ENCODE measurements at places on chromosomes 5 and 9. TPM values are rescaled to one million over a fixed set of nuclear protein-coding genes. Genes with fewer than 3 reads are reported as not detected.

- H3K27me3 ChIP-seq = no peaks in the 10 kb centered on the region
- no peak for DNase-seq
- peak overlapping the region; percentile 81 for H3K27ac ChIP-seq
- no peaks in the 10 kb centered on the region for H3K36me3 ChIP-seq
Observed at GRCh38 chr9:14348373-14349145, 34.6 kb upstream of the NFIB start.

DNA sequence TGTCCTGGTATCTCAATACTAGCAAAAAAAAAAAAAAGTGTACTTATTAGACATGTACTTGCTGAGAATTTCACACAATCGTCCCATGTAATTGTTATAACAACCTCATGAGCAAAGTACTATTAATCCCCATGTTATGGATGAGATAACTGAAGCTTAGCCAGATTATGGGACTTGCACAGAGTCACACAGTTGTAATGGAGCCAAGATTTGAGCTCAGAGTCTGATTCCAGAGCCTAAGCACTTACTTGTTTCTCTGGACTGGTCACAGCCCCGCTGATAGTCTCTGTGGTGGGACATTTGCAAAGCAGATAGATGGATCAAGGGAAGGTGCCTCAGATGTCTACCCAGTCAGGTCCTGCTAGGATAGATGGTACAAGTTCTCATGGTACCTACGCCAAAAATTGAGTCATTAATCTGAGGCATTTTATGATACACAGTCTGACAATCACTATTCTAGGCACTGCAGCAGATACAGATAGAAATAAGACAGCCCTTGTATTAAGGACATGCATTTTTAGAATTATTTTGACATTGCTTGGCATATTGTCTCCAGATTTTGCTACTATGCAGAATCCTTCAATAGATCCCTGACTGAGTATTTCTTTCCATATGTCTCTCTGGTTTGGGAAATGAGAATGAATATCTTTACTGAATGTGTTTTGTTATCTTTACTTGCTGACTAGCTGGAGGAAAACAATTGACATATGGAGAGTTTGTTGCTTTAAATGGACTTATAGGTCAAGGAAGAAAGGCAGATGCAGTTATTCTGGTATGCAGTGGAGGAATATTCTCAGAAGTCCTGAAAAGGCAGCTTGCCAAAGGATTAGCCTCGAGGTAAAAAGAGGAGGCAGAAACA, 149.5 kb downstream of the ADAMTSL1 start:
- H3K36me3 ChIP-seq = no peaks in the 10 kb centered on the region
- DNase-seq = no peak
- no peak overlapping the region for H3K4me3 ChIP-seq
- H3K27ac ChIP-seq = no peak overlapping the region

- no peak overlapping the region for H3K27ac ChIP-seq
- H3K27me3 ChIP-seq = no peaks in the 10 kb centered on the region
- H3K36me3 ChIP-seq = no peaks in the 10 kb centered on the region
- no peak overlapping the region for H3K4me3 ChIP-seq
- peaks cover 7% of the 10 kb centered on the region for H3K4me1 ChIP-seq
Observed at GRCh38 chr5:159202151-159202550, 7.2 kb downstream of the RNF145 start.

DNA sequence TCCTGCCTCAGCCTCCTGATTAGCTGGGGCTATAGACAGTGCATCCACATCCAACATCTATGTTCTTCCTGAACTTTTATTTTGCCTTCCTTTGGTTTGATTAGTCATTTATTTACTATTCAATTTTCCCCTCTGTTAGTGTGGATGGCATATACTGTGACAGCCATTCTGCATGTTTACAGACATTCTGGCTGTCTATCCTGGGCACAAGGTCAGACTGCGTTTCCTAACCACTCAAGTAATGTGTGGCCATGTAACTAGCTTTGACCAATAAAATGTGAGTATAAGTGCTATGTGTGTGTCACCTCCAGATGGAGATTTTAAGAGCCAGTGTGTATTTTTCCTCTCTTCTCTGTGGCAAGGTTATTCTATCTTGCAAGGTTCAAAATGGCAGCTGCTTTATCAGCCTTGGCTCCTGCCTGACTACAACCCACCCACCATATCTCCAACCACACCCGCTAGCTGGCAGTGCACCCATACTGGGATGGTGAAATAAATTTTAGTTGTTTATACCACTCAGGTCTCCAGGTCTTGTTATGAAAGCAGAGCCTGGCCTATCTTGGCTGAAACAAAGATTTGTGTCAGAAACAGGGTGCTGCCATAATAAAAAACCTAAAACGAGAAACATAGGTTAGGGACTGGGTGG, 32.2 kb downstream of the PDE6A start:
- no peak overlapping the region for H3K4me3 ChIP-seq
- no peaks in the 10 kb centered on the region for H3K27me3 ChIP-seq
- no peaks in the 10 kb centered on the region for H3K36me3 ChIP-seq
- H3K4me1 ChIP-seq = no peaks in the 10 kb centered on the region

DNA sequence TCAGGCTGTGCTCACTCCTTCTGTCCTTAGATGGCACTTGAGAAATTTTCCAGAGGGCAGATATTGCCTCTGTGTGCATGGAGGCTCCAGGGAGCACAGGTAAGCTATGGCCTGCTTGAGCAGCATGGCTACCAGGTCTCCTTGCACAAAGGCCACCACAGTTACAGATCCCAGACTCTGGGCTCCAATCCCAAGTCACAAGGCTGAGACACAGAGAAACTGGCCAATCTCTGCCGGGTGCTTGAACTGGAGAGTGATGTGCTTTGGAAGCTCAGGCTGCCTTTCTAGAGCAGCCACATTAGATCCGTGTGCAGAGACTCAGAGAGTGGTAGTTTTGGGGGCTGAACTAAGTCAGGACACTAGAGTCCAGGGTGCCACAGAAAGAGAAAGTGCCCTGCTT, 145.7 kb downstream of the SEMA6A start:
- H3K27ac ChIP-seq = no peak overlapping the region
- H3K4me1 ChIP-seq = peaks cover 4% of the 10 kb centered on the region
- no peaks in the 10 kb centered on the region for H3K27me3 ChIP-seq
- no peaks in the 10 kb centered on the region for H3K36me3 ChIP-seq
- H3K4me3 ChIP-seq = no peak overlapping the region

DNA sequence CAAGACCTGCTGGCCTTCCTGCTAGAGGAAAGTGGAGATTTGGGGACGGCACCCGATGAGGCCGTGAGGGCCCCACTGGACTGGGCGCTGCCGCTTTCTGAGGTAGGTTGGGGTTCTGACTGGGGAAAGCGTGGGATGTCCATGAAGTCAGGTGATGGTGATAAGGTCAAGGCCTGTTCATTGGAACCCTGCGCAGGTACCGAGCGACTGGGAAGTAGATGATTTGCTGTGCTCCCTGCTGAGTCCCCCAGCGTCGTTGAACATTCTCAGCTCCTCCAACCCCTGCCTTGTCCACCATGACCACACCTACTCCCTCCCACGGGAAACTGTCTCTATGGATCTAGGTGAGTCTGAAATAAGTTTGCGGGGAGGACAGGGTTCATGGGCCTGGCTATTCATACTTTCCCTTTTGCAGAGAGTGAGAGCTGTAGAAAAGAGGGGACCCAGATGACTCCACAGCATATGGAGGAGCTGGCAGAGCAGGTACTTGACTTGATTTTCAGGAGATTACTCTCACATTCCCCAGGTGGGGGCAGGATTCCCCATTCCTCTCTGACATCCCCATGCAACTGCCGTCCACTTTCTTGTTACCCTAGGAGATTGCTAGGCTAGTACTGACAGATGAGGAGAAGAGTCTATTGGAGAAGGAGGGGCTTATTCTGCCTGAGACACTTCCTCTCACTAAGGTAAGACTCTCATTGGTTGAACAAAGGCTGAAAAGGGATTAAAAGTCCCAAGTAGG, 505 bp downstream of the CREB3 start:
- H3K27ac ChIP-seq = peak overlapping the region; percentile 96
- peaks cover 22% of the 10 kb centered on the region for H3K4me1 ChIP-seq
- H3K36me3 ChIP-seq = peaks cover 17% of the 10 kb centered on the region
- peak; percentile 15 for DNase-seq

DNA sequence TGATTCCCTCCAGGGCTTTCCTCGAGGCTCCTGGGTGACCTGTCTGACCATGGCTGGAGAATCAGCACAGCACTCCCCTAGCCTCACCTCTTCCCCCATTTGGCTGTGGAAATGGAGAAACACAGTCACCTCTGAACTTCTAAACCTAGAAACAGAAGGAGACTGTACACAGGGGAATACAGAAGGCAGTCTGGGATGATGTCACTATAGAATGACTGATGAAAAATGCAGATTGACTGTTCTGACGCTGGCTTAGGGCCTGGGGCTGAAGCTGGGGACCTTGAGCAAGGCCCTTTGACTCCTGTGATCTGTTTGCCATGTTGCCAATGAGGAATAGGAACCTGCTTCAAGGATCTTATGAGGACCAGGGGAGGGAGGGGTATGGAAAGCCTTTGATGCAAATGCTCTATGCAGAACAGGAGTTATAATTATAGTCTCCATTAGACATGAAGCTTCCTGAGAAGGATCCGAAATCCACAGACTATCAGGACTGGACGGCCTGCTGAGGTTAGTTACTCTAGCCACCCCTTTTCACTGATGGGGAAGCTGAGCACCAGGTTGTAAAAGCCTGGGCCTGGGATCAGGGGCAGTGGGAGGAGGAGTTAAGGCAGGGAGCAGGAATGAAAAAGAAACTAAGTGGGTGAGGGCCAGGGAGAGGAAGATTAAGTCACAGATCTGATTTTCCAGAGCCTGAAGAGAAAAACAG, 24.4 kb upstream of the ANXA6 start:
- H3K4me1 ChIP-seq = no peaks in the 10 kb centered on the region
- no peak for DNase-seq
- no peak overlapping the region for H3K4me3 ChIP-seq
- H3K27ac ChIP-seq = no peak overlapping the region

GRCh38 chr9:34259315-34259714, 69.8 kb downstream of the KIF24 start:
- H3K4me3 ChIP-seq = no peak overlapping the region
- no peak for DNase-seq
- H3K36me3 ChIP-seq = no peaks in the 10 kb centered on the region
- no peaks in the 10 kb centered on the region for H3K4me1 ChIP-seq
- no peaks in the 10 kb centered on the region for H3K27me3 ChIP-seq
- no peak overlapping the region for H3K27ac ChIP-seq

DNA sequence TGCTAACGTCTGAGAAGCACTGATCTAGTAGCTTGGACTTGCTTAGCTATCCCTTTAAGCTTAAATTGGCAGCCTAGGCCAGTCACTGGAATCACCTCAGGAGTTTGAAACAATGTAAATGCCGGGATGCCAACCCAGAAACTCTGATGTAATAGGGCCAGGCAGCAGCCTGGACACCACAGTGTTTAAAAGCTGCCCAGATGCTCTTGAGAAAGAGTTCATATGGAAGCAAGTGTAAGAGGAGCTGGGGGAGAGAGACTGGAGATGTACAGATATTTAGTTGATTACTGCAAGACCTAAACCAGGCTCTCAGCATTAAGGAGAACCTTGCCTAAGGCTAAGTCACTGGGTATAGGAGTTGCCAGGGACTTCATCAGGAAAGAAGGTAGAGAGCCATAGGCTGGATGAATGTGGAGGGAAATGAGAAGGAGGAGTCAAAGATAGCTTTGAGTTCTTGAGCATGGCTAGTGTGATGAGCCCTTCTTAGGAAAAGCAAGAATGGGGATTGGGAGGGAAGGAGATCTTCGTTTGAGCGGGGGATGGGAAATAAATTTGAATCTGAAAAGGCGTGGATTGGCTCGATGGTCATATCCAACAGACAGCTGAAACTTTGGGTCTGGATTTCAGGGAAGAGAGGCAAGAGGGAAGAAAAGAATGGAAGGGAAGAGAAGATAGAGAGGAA, 392.9 kb upstream of the WWC1 start:
- H3K27me3 ChIP-seq = no peaks in the 10 kb centered on the region
- no peaks in the 10 kb centered on the region for H3K4me1 ChIP-seq
- H3K4me3 ChIP-seq = no peak overlapping the region

GRCh38 chr5:147690595-147690994, 91.9 kb downstream of the JAKMIP2 start:
- H3K36me3 ChIP-seq = no peaks in the 10 kb centered on the region
- no peak overlapping the region for H3K27ac ChIP-seq
- DNase-seq = no peak
- no peaks in the 10 kb centered on the region for H3K27me3 ChIP-seq
- H3K4me3 ChIP-seq = no peak overlapping the region

- H3K27me3 ChIP-seq = no peaks in the 10 kb centered on the region
- H3K4me1 ChIP-seq = no peaks in the 10 kb centered on the region
- no peak overlapping the region for H3K27ac ChIP-seq
Observed at GRCh38 chr5:154395407-154396106, 50.2 kb upstream of the SAP30L start.

DNA sequence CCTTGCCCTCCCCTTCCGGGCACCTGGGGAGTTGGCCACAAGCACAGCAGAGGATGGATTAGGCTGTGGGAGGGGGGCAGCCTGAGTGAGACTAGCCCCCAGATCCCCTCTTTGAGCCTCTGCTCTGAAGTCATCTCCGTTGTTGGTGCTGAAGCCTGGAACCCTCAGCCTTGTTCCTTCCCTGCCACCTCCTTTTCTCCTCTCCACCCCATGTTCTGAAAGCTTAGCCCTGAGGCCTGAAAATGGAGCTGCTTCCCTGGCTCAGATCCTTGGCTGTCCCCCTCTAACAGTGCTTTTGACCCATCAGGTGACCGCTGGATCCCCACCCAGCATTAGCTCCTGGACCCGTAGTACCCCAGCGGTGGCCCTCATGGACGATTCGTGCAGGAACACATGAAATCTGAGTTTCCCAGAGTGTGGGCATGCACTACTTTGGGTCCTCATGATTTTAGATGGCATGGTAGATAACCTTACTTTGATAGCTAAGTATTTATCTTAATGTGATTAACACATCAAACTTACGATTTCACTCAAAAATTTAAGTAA, 21.6 kb upstream of the ANGPTL2 start:
- no peaks in the 10 kb centered on the region for H3K27me3 ChIP-seq
- no peak overlapping the region for H3K27ac ChIP-seq
- H3K36me3 ChIP-seq = no peaks in the 10 kb centered on the region

GRCh38 chr9:137689745-137690529, 71.1 kb downstream of the EHMT1 start:
- no peak overlapping the region for H3K27ac ChIP-seq
- peak; percentile 40 for DNase-seq
- no peaks in the 10 kb centered on the region for H3K27me3 ChIP-seq
- no peak overlapping the region for H3K4me3 ChIP-seq

DNA sequence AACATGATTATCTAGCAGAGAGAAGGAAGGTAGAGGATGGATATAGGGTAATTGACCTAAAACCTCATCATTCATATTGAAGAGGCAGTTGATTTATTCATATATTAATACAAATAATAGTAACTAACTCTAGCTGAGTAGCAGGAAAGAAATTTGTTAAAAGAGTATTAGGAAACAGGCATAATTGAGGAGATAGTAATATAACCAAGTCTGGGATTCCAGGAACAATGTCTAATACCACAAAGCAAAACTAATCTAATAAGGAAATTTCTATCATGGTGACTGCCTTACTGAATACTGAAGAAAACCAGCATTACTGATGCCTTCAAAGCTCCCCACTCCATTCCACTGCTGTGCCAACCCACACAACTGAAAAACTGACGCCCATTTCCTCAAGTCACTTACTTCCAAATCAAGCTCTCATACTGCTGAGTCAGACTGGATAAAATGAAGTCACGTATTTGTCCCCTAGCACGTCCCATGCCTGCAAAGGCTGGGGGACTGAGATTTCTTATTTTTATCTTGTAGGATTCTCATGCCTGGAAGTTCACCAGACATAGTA, 153.9 kb downstream of the SMC2 start:
- H3K4me3 ChIP-seq = no peak overlapping the region
- H3K4me1 ChIP-seq = no peaks in the 10 kb centered on the region
- H3K36me3 ChIP-seq = no peaks in the 10 kb centered on the region
- DNase-seq = no peak
- H3K27me3 ChIP-seq = no peaks in the 10 kb centered on the region
- no peak overlapping the region for H3K27ac ChIP-seq

The PLAC8L1 gene
- not detected for total RNA-seq

The MOB3B gene
- total RNA-seq = 3.1 TPM

The TAS2R1 gene
- not detected for total RNA-seq

The KIF3A gene
- 5.9 TPM for total RNA-seq

The TAF11L7 gene
- not detected for total RNA-seq

The PTPA gene
- total RNA-seq = 173 TPM
